Activated CD4-positive, alpha-beta T cell treated with anti-CD3 and anti-CD28 coated beads, Interleukin-2, amount 50 U/mL, for 16 hours (primary cell): ENCODE measurements at places on chromosomes 1 and 21.

- no peak for DNase-seq
These were observed 669.8 kb upstream of the B3GALT2 start for GRCh38 chr1:193856261-193856660.

- no peak for DNase-seq
These were observed 20.7 kb upstream of the PADI1 start for GRCh38 chr1:17184161-17184665.

GRCh38 chr1:91750398-91750996 is 135.5 kb downstream of the TGFBR3 start:
- DNase-seq, result no peak

- DNase-seq, result peak; percentile 58
These were observed 83.6 kb upstream of the SLC25A33 start for GRCh38 chr1:9455487-9456234.

DNA sequence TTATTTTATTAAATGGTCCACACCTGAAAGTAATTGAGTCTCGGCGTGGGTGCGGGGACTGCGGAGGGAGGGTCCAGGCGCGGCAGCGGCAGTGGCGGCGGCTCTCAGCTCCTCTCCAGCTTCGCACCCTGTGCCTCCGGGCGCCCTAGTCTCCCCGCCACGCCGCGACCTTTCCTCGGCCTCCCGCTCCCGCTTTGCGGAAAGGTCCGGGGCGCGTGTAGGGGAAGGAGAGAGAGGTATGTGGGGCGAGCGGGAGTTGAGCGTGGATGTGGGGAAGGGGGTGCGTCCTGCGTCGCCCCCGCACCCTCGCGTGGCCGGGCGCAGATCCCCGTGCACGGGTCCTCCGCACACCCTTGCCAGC is 13.4 kb upstream of the ALX3 start:
- DNase-seq, result no peak

GRCh38 chr1:24319312-24319863 is at the start of gene GRHL3:
GRHL3 (plus strand) TSS chr1:24319357; CDS start chr1:24319552, 195 bp downstream.
- no peak for DNase-seq

DNA sequence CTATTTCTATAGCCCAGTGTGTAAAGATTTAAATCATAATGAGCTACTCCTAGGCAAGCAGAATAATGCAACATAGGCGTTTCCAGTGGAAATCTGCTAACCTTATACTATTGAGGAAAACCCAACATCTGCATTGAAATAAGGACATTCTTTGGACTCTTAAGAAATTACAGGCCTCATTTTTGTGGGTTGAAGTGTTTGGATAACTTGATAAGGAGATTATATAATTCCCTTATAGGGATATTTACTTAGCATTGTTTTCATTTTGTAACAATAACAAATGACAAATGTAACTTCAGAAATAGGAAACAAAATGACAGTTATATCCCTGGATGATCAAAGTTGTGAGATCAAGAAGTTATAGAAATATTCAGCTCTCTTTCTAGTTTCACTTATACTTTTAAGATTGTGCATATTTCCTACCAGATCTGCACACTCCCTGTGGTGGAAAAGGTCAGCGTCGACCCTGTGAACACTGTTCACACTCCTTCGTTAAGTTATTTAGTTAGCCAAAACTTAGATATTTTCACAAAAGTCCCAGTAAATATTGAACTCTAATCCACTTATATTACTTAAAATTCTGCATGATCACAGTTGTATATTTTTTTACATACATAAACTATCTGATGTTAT is 284.4 kb upstream of the C1orf105 start:
- no peak for DNase-seq

- DNase-seq, result no peak
These were observed 200.0 kb downstream of the KCNK2 start for GRCh38 chr1:215282557-215282956.

GRCh38 chr1:204894031-204894430 is 23.4 kb downstream of the NFASC start:
- DNase-seq, result no peak

DNA sequence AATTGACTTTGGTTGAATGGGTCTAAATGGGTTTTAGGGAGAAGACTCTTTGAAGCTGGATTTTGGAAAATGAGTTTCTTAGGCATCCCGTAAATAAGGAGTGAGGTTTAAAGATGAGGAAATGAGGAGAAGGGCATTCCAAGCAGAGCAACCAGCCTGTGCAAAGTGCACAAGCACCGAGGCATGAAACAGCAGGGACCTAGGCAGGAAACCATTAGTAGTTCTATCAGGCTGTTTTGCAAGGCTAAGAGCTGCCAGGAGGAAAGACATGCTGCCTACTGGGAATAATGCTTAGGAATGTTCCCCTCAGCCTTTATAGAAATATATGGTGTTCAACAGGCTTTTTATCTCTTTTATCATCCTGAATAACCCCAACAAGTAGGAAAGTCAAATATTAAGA is 153.1 kb upstream of the FGGY start:
- DNase-seq, result no peak

GRCh38 chr1:28853093-28853742 is 41.2 kb downstream of the OPRD1 start:
- DNase-seq, result no peak

GRCh38 chr21:29821230-29821629 is 118.6 kb downstream of the GRIK1 start:
- DNase-seq, result no peak

DNA sequence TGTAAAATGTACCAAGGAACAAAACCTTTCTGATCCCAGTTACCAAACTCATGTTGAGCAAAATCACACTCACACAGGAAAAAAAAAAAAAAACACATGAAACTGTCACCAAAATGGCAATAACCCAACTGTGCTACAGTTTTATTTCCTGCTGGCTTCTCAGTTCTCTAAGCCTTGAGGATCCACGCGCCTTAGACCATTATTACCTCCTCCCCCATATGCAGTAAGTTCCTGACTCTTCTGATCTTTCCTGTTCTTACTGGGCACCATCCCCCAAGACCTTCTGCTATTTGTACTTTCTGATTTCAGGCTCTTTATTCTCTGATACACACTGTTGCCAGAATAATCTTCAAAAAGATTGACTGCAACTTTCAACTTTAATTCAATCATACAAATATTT is 79.6 kb downstream of the SLC45A1 start:
- peak; percentile 71 for DNase-seq

GRCh38 chr21:42833859-42834725 is 45.2 kb downstream of the WDR4 start:
- no peak for DNase-seq

DNA sequence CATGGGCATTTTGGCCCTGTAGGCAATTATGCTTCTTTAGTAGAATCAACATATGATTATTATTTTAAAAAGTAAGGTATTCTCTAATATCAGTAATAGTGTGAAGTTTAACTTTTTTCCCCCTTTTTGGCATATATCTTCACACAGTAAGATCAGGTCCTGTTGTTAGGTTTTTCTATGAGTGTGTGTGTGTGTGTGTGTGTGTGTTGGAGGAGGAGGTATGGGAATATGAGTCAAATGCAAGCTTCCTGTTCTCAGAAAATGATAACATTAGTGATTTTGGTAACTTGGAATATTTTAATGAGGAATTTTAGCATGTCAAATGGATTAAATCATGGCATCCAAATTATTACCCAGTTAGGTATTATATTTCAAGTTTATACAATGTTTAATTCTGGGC is 65.8 kb upstream of the BCL10 start:
- no peak for DNase-seq

DNA sequence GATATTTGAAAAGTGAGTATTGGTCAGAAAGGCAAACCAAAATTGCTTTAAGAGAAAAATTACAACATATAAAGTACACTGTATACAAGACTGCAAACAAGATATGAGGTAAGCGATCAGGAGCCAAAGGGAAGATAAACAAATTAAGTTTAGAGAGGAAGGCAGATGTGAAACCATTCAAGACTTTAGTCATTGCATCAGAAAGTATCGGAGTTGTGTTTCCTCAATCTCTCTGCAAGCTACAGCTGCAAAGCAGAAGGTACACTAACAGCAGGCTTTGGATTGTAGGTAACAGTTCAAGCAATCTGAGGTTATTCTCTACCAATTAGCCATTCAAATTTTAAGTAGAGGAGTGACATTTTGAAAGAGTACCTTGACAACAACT is 21.3 kb upstream of the TLCD4 start:
- DNase-seq, result no peak

DNA sequence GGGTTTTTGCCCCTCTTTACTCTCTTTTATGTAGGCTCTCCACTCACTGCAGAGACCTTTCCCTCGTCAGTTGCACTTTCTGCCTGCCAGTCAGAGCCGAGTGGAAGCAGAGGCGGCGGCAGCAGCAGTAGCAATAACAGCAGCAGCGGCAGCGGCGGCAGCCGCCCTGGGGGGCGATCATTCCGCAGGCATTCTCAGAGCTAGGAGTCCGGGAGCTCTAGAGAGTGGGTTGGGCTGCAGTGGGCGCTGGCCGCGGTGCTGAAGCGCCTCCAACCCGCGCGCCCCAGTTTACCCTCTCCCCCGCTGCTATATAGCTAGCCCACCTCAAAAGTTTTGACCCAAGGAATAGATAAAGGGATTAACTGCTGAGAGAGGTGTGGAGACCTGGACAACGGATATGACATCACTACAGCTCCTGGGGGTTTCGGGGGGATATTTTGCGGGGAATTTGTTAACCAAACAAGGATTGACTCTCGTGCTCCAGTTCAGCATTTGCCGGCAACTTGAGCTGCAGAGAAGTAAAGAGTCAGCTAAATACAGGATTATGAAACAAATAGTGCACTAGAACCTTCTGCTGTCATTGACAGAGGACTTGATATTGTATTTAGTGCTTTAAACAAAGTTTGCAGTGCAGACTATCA is at the start of gene OLFM3:
OLFM3 (minus strand) TSS at position 102 of the 641 bp plus-strand sequence.
- DNase-seq, result no peak

GRCh38 chr1:151277249-151277648 is 4.8 kb upstream of the ZNF687 start:
- DNase-seq, result peak; percentile 51

GRCh38 chr1:67314696-67315095 is 7.0 kb downstream of the IL12RB2 start:
- peak; percentile 78 for DNase-seq

- no peak for DNase-seq
These were observed 6.4 kb downstream of the XCL1 start for GRCh38 chr1:168582688-168583336.

DNA sequence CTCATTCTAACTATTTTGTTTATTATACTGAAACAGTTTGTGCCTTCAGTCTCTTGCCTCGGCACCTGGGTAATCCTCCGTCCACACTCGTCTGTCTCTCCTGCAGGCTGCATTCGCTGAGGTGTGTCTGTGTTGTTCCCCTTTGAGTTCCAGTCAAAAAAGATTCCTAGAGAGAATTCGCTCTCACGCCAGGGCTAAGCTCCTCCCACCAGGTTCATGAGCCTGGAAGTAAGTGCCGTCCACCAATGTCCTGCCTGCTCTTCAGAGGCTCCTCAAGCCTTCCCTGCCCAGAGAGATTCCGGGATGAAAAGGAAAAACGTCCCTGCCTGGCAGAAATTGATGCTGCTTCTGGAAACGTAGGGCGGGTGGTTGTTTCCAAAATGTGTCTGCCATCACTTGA is 12.9 kb downstream of the KIAA2013 start:
- no peak for DNase-seq

DNA sequence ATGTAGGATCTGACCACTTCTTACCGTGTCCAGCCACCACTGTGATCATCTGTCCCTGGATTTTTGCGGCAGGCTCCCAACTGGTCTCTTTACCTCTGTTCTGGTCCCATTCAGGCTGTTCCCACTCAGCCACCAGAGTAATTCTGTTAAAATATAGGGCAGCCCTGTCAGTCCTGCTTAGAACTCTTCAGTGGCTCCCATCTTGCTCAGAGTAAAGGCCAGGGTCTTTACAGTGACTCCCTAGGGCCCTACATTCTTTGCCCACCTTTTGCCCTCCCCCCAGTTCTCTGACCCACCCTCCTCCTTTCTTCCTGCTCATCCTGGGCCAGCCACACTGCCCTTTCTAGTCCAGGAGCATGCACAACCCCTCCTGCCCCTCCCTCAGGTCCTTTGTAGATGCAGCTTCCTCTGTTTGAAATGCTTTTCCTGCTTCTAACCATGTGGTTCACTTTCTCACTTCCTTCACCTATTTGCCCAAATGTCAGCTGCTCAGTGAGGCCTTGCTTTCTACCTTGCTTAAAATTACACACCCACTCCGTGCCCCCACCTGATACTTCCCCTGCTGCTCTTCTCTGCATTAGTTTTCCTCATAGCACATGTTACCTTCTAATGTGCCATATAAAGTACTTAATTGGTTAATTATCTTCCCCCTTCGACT is 7.8 kb downstream of the UBIAD1 start:
- peak; percentile 17 for DNase-seq

DNA sequence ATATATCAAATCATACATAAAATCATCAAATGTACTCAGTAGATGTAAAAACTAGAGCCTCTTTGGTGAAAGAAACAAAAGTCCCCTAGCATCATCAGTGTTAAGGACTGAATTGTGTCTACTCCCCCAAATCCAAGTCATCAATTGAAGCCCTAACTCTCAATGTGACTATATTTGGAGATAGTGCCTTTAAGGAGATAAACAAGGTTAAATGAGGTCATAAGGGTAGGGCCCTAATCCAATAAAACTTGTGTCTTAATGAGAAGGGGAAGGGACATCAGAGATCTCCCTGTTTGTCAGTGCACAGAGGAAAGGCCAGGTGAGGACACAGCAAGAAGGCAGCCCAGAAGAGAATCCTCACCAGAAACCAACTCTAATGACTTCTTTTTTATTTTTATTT is 33.5 kb downstream of the USP24 start:
- no peak for DNase-seq

DNA sequence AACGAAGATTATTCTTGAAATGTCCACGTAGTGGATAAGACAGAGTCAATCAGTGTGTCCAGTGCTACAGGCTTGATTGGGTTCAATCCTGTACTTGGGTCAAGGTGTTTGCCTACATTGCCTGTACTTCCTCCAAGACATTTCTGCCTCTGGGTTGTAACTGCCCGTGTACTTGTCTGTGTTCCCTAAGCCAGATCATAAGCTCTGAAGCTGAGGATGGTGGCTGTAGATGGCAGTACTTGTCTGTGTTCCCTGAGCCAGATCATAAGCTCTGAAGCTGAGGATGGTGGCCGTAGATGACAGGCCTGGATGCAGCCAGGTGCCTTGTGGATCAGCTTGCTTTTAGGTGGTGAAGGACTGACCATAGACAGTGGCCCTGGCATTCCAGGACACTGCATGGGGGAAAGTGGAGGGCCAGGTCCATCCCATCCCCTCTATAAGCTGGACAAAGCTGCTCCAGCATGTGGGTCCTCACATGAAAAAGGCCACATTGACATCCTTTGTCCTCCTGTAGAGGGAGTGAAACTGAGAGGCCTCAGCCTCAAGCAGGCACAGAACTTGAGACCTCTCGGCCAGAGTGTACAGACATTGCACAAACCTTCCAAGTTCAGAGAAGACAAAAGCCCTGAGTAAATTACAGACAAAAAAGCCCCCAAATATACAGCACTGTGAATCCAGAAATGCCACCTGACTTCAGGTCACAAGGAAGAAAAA is 2.0 kb upstream of the SRM start:
- no peak for DNase-seq
